ENCODE measurements at places on chromosomes 1 and 21.
A peak's percentile ranks its signal among the peaks of the same experiment; 100 is the strongest.

DNA sequence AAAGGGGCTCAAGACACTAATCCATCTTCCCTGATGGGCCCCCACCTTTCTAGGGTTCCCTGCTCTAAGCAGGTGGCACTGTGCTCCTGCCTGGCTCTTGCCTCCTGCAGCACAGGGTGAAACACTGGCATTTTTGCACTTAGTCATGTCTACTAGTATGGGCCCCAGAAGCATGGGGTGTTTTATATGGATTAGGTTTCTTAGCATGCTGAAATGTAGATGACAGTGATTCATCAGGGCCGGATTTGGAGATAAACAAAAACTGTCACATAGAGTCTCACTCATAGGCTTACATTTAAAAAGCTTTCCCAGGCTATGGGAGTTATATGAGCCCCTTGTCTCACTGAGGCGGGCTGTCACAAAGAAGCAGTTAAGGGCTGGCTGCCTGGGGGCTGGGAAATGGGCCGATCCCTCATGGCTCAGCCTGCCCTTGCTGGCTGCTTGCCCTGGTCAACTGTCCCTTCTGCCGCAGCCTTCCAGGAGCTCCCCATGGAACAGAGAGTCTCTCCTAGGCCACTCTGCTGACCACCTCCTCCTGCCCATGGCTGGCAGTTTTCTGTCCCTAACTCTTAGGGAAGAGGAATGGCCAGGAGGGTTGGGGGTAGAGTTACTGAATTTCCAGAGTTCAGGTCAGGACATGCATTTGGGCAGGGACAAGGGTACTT, 6.5 kb downstream of the GALNT2 start:
- no peak for DNase-seq

GRCh38 chr1:228373681-228374571, 32.7 kb downstream of the TRIM11 start:
- no peak for DNase-seq

DNA sequence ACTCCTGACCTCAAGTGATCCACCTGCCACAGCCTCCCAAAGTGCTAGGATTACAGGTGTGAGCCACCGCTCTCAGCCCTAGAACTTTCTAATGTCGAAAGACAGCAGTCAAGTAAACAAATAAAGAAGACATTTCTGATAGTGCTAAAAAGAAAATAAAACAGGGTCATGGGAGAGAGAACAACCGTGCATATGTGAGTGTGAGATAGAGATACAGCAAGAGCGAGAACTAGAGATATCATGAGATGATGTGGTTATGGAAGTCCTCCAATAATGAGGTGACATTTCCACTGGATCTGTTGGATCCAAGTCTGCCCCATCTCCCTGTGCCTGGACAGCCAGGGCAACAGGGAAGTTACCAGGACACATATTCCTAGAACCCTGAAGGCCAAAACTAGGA, 4.6 kb upstream of the TENT5B start:
- no peak for DNase-seq

GRCh38 chr1:29332204-29332603, 95.9 kb downstream of the PTPRU start:
- no peak for DNase-seq

DNA sequence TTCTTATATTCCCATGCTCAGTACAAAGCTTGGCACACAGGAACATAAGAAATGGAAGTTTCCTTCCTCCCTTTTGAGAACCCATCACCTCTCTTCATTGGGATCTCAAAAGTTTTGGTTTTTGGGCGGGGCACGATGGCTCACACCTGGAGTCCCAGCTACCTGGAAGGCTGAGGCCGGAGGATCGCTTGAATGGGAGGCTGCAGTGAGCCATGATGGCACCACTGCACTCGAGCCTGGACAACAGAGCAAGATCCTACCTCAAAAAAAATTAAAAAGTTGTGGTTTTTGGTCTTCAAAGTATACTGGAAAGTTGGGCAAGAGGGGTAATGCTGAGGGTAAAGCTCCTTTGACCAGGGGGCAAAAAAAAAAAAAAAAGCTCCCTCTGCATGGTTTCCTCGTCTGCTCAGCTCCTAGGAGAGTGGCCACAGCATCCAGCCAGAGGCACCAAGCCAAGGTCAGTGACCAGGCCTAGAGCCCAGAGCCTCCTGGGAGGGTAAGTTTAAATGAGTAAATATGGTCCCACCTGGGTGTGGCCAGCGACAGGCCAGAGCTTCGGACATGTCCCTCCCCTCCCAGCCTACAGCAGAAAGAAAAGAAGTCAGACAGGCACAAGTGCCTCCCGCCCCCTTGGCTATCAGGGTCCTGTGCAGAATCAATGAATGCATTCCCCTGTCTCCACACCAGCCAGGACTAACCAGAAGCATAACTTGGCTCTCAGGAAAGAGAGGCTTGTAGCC, 5.0 kb downstream of the MEF2D start:
- no peak for DNase-seq

DNA sequence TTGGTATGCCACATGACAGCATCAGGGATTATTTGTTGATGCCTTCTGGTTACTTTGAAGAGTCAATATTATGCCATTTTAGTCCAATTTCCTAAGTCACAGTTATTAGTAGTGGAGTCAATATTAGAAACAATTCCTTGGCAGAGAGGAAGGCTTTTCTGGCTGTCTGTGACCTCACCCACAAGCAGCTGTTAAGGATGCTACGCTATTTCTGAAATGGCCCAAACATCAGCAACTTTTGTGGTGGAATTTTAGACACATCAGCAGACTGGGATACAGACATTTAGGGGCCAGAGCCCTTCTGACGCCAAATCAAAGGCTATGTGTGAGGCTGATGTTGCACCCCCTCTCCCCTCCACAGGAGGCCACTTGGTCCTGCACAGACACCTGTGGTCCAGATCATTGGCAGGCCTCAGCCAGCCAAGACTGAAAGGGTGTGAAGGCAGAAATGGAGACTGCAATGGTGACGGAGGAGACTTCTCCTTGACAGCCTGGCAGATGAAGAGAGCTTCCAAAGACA, 9.2 kb upstream of the RXRG start:
- no peak for DNase-seq

DNA sequence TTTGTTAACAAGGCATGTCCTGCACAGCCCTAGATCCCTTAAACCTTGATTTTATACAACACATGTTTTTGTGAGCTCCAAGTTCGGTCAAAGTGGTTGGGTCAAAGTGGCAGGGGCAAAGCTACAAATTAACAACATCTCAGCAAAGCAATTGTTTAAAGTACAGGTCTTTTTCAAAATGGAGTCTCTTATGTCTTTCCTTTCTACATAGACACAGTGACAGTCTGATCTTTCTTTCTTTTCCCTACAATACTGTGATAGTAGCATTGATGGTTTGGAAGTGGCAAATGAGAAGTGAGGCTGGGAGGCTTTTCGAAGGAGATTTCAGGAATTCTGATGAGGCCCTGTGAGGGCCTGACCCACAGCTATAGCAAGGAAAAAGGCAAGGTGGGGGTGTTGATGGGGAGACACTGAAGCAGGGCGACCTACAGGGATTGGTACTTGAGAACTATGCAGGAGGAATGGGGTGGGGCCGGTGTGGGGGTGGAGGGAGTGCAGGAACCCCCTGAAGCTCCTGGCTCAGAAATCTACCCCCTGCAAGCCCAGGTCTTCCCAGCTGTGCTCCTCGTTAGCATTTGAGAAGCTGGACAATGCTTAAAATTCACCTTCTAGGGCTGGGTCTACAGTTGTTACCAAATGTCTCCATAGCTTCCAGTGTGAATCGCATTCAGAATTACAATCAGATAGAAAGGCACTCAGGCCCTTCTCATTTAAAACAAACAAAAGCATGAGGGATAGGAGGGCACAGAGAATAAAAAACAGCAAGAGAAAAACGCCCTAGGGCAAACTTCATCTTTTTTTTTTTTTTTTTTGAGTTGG, 102.6 kb upstream of the PPM1J start:
- DNase-seq = no peak

GRCh38 chr1:86318436-86318835, 77.7 kb downstream of the ODF2L start:
- DNase-seq = no peak

GRCh38 chr21:46666941-46667740, 31.7 kb downstream of the PRMT2 start:
- peak; percentile 53 for DNase-seq

GRCh38 chr1:163357378-163357777, 35.6 kb downstream of the NUF2 start:
- DNase-seq = no peak

- DNase-seq = no peak
Observed at GRCh38 chr1:234218078-234218477, 155.2 kb upstream of the COA6 start.

Measured in activated naive CD8-positive, alpha-beta T cell treated with anti-CD3 and anti-CD28 coated beads, Interleukin-2, amount 10 ng/mL, durations not matched to agents 7 days and 5 days (primary cell).